ENCODE measurements at places on chromosomes 1 and 21.

DNA sequence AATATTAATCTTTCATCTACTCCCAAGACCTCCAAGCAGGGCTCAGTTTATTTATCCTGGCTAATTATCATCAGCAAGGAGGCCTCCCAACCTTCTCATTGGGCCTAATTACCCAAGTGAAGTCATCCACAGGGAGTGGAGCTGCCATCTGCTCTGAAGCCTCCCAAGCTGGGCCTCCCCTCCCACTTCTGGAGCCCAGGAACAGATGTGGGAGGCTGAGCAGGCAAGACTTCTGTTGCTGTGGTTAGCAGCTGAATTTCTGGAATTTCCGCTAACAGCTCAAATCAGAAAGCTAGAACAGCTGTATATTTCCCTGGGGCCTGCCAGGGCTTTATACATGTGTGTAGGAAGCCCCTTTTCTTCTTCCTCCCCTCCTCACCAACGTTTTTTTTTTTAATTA lies 127.5 kb downstream of the UCK2 start:
- no peak for DNase-seq

DNA sequence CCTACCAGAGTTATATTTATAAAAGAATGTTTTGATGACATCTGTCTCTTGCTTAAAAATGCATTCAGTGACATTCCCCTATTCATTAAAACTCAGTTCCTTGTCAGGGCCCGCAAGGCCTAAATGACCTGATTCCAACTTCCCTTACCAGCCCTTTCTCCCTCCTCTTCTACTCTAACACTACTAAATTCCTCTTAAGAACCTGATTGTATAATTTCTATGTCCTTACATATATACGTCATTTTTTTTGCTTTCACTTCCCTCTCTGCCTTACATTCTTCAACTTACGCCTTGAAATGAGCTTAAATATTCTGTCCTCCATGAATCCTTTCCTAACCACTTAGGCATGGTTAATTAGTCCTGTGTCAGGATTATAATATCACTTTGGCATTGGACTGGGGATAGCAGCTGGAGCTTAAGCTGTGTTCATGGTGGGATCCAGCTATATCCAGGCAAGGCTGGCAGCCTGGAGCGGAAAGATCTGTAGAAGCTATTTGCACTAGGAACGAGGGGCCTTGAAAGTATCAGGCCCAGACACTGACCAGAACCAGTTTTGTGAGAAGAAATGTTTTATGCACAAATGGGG lies 360.2 kb upstream of the PTBP2 start:
- DNase-seq: no peak

GRCh38 chr1:79974659-79975058 lies 968.1 kb upstream of the ADGRL4 start:
- no peak for DNase-seq

DNA sequence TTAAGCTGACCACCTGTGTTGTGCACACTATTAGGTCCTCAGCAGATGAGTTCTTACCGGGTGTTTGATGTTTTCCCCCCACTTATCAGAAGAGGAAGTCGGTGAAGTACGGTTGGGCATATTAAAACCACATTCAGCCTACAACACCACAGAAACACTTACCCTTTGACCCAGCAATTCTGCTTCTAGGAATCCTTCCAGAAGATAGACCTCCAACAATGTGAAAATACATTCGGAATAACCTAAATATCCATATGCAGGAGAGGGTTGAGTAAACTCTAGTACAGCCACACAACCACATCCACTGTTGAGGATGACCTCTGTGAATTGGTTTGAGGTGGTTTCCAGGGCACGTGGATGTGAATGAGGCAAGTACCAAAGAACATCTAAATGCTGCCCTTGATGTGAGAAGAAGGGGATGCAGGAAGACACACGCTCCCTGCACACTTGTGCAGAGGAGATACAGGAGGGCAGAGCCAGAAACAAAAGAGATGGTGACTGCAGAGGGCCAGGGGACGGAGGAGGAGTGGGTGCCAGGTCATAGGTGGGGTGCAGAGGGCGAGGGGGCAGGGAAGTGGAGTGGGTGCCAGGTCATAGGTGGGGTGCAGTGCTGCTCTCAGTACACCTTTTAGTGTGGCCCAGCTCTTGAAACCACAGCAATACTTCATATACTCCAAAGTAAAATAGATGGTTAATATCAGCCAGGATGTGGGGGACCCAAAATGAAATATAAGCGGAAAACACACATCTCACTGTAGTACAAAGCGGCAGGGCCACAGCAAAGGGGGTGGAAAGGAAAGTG lies 12.8 kb downstream of the ADARB1 start:
- DNase-seq: no peak

GRCh38 chr1:79215311-79215710 lies 208.8 kb upstream of the ADGRL4 start:
- no peak for DNase-seq

DNA sequence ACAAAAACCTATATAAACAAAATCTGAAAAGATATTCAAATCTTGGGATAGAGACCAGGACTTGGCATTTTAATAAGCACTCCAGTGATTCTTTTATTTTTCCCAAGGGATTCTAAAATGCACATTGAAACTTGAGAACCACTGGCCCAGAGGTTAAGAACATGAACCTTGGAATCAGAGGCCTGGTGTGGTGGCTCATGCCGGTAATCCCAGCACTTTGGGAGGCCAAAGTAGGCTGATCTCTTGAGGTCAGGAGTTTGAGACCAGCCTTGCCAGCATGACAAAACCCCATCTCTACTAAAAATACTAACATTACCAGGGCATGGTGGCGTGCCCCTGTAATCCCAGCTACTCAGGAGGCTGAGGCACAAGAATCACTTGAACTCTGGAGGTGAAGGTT lies 12.9 kb upstream of the CEP85 start:
- DNase-seq: no peak

- no peak for DNase-seq
Observed at GRCh38 chr21:26933448-26933847, 33.4 kb downstream of the ADAMTS5 start.

DNA sequence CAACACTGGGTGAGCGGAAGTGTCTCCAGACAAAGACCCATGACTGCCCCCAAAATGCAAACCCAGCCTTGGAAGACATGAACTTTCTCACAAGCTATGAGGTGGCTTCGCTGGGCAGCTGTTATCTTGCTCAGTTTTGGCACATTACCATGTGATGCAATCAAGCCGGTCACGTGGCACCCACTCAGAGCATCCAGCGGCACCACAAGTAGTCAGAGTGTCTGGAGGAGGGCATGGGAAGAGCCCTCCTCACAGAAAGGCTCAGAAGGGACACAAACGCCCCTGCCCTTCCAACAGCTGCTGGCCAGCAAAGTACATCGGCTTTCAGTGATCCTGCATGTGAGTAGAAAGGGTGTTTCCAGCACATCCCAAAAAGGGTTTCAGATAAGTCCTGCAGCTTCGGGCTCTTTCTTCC lies 145.5 kb upstream of the IRF2BP2 start:
- no peak for DNase-seq

DNA sequence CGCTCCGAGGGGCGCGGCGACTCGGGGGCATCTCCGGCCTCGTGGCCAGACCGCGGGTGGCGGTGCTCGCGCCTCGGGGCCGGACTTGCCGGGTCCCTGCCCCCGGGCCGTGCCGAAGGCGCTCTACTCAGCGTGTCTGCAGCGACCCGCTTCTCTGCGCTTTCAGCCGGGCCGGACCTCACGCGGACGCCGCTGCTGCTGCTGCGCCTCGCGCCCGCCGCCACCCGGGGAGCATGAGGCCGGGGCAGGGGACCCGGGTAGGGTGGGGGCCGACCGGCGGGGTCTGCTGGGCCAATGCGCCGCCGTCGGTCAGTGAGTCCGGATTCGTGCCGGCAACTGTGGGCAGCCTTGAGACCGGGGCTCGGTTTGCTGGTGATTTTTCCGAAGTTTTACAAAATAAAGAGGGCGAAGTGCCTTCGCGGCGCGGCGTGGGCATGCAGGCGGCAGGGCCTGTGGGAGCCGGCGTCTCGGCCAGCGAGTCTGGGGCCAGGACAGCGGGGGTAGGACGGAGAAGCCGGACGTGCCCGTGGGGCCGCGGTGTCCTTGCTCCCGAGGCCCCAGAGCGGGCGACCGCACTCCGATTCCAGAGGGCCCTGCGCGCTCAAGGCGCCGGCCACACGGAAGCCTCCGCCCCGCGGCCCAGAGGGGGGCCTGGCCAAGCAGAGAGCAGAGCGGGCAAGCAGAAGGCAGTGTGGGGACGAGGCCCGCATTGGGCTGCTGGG lies 749 bp downstream of the FAM163A start:
- no peak for DNase-seq
